Upper lobe of right lung (tissue), 1 donor: ENCODE measurements at places on chromosomes 13 and 19. TPM values are rescaled to one million over a fixed set of nuclear protein-coding genes. Genes with fewer than 3 reads are reported as not detected.

The LILRB4 gene
- total RNA-seq = 29.8 TPM

The DENND1C gene
- total RNA-seq = 8.7 TPM

The S1PR5 gene
- total RNA-seq = 2.1 TPM

GRCh38 chr13:33445476-33445875, 159.9 kb upstream of the STARD13 start:
- H3K27me3 ChIP-seq = no peaks in the 10 kb centered on the region
- no peak overlapping the region for H3K27ac ChIP-seq
- no peaks in the 10 kb centered on the region for H3K36me3 ChIP-seq
- no peaks in the 10 kb centered on the region for H3K4me1 ChIP-seq
- H3K4me3 ChIP-seq = no peak overlapping the region
- DNase-seq = no peak

- H3K4me3 ChIP-seq = no peak overlapping the region
- no peaks in the 10 kb centered on the region for H3K27me3 ChIP-seq
- no peak overlapping the region for H3K27ac ChIP-seq
- no peaks in the 10 kb centered on the region for H3K36me3 ChIP-seq
- no peaks in the 10 kb centered on the region for H3K4me1 ChIP-seq
- DNase-seq = no peak
Measured at GRCh38 chr13:93925990-93926389, 553.5 kb downstream of the DCT start.

DNA sequence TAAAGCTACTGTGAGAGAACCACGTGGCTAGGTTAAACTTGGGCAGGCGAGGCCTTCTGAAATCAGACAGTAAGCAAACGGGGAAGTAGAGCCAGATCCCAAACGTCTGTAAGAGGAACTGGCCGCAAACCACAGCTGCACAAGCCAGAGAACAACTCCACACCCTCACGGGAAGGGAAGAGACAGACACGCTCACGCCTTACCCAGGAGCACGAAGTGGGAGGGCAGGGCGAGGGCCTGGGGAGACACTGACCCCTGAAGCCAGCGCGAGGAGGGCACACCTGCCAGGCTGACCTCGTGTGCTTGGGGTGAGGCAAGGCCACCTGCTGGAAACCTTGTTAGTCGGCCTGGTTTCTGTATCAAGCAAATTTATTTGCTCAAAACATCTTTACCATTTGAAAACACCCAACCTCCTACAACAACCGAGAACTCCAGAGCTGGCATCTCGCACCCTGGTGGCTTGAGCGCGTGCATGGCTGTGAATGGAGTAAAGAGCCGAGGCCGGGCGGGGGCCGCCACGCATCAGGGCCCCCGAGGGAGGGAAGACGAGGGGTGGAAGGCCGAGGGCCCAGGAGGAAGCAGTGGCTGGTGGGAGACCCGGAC, 7.3 kb downstream of the POLR2E start:
- DNase-seq = no peak
- H3K27ac ChIP-seq = peak overlapping the region; percentile 70
- no peaks in the 10 kb centered on the region for H3K27me3 ChIP-seq
- peaks cover 11% of the 10 kb centered on the region for H3K4me1 ChIP-seq
- H3K36me3 ChIP-seq = peaks cover 83% of the 10 kb centered on the region

DNA sequence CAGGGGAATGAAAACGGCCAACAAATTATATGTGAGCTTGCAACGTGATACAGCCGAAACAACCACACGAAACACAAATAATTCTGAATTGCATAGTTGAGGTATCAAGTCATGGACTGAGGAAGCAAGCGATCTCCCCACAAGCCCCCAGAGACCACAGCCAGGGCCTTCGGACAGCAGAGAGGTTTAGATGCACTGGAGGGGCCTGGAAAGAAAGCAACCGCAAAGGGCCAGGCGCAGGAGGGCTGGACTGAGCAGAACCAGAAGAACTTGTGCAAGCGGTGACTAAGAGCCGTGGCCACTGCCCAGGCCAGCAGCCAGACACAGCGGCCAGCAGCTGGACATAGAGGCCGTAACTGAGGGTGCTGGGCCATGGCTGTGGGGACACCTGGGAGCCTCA, 131.4 kb downstream of the TNFRSF19 start:
- DNase-seq = no peak
- no peaks in the 10 kb centered on the region for H3K36me3 ChIP-seq
- peaks cover 16% of the 10 kb centered on the region for H3K4me1 ChIP-seq
- H3K4me3 ChIP-seq = no peak overlapping the region

- DNase-seq = no peak
- no peaks in the 10 kb centered on the region for H3K4me1 ChIP-seq
- H3K27me3 ChIP-seq = no peaks in the 10 kb centered on the region
- no peaks in the 10 kb centered on the region for H3K36me3 ChIP-seq
- H3K4me3 ChIP-seq = no peak overlapping the region
Measured at GRCh38 chr13:48944221-48944620, 31.5 kb upstream of the FNDC3A start.

- H3K4me1 ChIP-seq = no peaks in the 10 kb centered on the region
- no peak overlapping the region for H3K27ac ChIP-seq
- DNase-seq = no peak
- no peaks in the 10 kb centered on the region for H3K36me3 ChIP-seq
Measured at GRCh38 chr13:78121001-78121400, 202.4 kb upstream of the EDNRB start.

DNA sequence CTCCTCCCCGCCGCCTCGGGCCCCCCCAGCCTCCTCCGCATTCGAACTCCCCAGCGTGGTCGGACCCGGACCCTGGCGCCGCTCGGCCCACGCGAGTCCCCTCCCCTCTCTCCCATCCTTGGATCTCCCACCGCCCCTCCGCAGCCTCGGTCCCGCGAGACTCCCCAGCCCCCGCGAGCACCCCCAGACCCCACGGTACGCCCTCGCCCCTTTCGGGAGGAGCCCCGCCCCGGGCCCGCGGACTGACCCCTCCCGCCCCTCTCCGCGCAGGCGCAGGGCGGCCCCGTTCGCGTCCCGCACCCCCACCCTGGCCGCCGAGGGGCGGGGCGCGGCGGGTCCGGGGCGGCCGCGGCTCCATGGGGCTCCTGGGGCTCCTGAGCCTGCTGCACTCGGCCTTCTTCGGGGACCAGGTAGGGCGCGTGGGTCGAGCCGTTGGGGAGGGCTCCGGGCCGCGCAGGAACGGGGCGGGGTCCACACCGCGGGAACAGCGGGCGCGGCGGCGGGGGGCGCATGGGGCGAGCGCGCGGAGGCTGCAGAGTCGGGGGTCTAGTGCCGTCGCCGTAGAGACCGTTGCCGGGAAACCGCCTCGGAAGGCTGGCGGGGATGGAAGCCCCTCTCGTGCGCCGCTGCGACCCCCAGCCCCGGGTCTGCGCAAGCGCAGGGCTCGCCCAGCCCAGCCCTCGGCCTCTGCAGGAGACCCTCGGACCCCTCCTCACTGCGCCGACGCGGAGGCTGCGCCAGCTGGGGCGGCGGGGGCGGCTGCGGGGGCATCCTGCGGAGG, 3.8 kb upstream of the APC2 start:
- peaks cover 17% of the 10 kb centered on the region for H3K4me1 ChIP-seq
- peak overlapping the region; percentile 42 for H3K4me3 ChIP-seq
- peaks cover 18% of the 10 kb centered on the region for H3K36me3 ChIP-seq
- no peak for DNase-seq
- peaks cover 59% of the 10 kb centered on the region for H3K27me3 ChIP-seq
- H3K27ac ChIP-seq = no peak overlapping the region

DNA sequence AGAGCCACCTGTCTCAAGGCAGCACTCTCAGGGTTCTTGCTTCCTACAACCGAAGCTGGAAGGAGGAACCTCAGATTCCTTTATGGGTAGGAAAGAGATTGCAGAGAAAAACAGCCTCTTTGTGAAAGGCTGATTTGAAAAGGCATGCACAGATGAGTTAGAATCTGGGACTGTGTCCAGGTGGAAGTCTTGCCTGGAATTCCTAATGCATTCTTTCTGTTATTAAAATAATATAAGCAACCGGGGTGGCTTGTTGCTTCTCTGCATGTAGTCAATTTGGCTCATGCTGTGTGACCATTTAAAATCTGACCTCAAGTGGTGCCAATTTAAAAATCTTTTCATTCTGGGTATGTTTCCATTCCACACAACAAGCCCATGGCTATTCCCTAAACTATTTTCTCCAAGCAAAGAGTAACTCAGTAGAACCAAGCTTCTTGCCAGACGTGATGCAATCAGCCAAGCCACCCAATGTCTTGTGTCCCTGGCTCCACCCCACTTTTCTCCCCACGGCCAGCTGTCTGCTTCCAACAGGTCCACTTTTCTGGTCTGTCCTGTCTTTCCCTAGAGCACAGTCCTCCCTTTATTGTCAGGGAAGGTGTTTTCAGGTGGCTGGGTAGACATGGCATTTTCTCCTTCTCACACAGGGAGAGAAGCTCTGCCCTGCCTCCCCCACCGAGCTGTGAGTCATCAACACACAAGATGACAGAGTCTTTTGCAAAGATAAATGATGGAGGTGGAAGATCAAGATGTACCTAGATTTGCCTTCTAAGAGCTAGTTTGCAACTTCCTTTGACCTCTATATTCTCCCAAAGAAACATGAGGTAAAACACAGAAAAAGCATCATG, 394.3 kb downstream of the FOXO1 start:
- no peak overlapping the region for H3K4me3 ChIP-seq
- no peaks in the 10 kb centered on the region for H3K27me3 ChIP-seq
- no peaks in the 10 kb centered on the region for H3K36me3 ChIP-seq
- peaks cover 21% of the 10 kb centered on the region for H3K4me1 ChIP-seq
